ENCODE measurements at places on chromosomes 1 and 21.

GRCh38 chr1:245503548-245503947 is 348.8 kb downstream of the KIF26B start:
- DNase-seq = no peak

DNA sequence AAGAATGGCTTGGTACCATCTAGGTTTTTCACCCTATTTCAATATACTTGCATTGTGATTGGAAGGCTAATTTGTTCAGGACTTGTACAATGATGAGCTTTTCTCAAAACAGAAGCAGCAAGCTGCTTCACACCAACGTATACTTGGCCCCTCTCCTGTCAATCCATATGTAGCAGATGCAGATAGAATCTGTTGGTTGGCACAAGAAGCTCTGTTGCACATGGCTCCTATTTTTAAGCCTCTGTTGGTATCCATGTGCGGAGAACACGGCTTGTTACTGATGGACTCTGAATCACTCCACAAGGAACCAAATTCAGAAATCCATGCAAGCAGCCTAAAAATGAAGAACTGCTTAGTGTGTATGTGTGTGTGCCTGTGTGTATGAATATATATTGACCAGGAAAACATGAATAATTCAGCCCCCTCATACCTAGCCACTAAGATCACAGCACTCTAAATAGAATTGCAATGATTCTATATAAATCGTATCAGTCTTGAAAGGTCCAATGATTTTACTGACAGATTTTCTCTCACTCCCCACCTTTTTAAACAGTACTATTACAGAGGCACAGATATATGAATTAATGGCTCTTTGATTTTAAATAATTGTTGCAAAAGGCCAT is 258.4 kb upstream of the DPYD start:
- DNase-seq = no peak

- peak; percentile 60 for DNase-seq
Measured at GRCh38 chr21:44551340-44551961, at the start of gene KRTAP10-2. Gene KRTAP10-2 (minus strand): TSS chr21:44551505. CDS start chr21:44551458, 47 bp downstream.

DNA sequence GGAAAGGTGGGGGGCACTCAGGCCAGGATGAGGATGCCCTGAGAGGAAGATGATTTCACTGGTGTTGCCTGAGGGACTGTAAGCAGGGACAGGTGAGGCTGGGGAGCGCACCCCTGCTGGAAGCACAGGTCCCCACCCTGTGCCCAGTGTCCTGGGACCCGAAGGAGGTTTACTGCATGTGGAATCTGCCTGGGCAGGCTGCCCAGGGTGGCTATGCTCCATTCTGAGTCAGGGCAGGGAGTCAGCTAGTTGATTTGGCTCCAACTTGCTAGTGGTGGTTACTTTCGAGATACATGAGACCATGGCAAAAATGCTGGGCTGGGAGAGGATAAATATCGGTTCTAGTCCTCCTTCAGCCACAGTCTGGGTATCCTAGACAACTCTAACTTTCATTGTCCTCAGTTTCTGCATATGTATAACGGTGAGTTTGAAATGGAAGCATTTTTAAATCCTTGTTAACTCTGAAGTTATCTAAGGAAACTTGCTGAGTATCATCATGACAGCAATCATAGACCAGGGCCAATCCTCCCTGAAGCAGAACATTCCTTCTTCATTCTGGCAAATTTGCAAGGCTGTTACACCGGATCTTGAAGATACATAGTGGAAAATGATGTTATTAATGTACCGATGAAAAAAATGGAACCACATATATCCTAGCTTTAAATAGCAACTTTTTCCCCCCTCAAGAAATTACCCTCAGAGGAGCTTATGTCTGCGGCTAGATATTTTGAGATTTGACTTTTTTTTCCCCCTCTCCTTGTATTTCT is 7.7 kb downstream of the TLR5 start:
- no peak for DNase-seq

DNA sequence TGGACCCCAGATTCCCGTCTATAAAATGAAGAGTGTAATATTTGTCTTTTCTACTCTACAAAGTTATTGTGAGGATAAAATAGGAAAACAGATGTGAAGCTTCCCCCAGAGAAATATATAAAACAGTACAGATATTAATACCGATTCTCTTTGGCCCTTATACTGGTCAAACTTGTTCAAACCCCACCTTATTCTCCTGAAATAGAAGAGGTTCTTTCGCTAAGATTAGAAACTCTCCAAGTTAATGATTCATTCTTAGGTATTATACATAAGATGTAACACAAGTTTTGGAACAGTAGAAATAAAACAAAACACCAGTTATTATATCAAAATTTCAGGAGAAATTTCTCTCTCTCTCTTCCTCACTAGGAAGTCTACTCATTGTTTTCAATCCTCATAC is 852.4 kb upstream of the ADAMTS5 start:
- DNase-seq = no peak

- DNase-seq = no peak
Measured at GRCh38 chr1:90724926-90725656, 8.0 kb upstream of the BARHL2 start.

DNA sequence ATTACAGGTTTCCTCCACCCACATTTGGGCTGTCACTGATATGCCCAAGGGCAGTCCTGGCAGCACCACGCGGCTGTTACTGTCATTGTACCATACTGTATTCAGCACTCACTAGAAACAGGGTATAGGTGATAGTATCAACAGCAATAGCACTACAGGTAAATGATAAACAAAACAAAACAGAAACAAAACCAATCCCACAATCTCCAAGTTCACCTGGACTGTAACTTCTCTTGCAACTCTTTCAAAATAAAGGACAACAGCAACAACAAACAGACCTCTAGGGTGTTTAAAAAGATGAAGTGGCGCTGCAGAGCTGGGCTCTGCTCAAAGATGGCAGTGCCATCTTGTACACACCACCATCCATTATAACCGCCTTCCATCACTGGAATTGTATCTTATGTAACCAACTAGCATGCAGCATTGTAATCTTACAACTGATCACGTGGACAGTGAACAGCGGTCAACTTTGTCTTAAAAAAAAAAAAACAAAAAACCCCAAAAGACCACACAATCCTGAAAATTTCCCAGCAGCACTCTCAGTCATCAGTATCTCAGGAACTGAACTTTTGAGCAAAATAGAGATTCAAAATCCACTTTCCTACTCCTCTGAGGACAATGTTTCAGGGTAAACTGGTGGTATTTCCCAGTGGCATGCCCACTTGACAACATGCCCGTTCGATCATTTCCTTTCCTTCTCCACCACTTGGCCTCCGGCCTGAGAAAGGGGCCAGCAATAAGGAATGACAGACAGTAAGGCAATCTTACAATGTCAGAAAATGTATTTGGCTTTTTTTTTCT is 3.8 kb downstream of the IRF2BP2 start:
- DNase-seq = peak; percentile 82

- no peak for DNase-seq
Measured at GRCh38 chr21:14771593-14771992, 225.5 kb upstream of the SAMSN1 start.

- no peak for DNase-seq
Measured at GRCh38 chr1:36420409-36420808, 22.7 kb upstream of the LSM10 start.

DNA sequence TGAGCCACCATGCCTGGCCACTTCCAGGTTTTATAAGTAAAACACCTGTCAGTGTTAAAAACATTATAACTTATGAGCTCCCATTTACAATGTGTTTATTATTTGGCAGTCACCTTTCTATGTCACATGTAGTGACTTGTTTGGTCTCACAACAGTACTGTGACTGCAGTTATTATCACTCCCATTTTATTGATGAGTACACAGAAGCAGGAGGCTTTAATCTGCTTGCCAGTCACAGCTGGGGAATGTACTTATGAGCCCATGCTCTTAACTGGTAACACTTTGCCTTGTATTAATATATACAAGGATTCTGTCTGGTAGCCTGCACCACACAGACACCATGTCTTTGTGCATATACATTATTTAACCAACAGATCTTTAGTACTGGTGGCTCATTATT is 31.1 kb upstream of the BACH1 start:
- no peak for DNase-seq

DNA sequence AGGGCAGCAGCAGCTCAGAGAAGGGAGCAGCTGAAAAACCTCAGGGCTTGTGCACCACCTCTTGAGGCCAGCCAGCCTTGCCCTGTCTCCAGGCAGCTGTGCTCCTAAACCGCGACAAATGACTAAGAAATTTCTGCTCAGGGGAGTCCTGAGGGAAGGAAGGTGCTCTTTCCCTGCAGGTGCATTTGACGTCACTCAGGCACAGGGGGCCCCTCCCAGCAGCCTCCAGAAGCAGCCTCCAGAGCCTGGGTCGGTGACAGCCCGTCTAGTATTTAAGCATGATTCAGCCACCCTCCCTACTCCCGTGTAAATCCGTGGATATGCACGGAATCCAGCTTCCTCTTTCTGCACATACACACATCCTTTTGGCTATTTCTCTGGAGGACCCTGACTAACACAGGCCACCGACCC is 560.5 kb downstream of the KIF26B start:
- no peak for DNase-seq

- DNase-seq = no peak
Measured at GRCh38 chr1:22694172-22694571, 16.5 kb upstream of the EPHB2 start.

DNA sequence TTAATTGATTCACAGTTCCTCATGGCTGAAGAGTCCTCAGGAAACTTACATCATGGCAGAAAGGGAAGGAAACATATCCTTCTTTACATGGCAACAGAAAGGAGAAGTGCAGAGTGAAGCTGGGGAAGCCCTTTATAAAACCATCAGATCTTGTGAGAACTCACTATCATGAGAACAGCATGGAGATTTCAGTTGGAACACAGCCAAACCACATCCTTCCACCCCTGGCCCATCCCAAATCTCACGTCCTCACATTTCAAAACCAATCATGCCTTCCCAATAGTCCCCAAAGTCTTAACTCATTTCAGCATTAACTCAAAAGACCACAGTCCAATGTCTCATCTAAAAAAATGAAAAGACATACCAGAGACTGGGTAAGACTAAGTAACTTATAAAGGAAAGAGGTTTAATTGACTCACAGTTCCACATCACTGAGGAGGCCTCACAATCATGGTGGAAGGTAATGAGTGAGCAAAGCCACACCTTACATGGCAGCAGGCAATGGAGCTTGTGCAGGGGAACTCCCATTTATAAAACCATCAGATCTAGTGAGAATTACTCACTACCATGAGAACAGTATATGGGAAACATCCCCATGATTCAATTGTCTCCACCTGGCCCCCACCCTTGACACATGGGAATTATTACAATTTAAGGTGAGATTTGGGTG is 105.2 kb downstream of the MRPL39 start:
- peak; percentile 79 for DNase-seq

GRCh38 chr1:224392411-224393249 is 36.0 kb downstream of the CNIH4 start:
- DNase-seq = no peak
